ENCODE measurements at places on chromosomes 6 and 20. TPM values are rescaled to one million over a fixed set of nuclear protein-coding genes. Genes with fewer than 3 reads are reported as not detected.

SH3BGRL2 gene
- total RNA-seq = 6.7 TPM

RAET1L gene
- total RNA-seq = not detected

PI16 gene
- total RNA-seq = 0.75 TPM

CST1 gene
- total RNA-seq = 6.9 TPM

NMBR gene
- 0.11 TPM for total RNA-seq

BLTP3A gene
- 5.0 TPM for total RNA-seq

CAGE1 gene
- total RNA-seq = 0.11 TPM

RGS19 gene
- total RNA-seq = 8.7 TPM

MAPK13 gene
- total RNA-seq = 34.1 TPM

PPIL1 gene
- 34.7 TPM for total RNA-seq

NR2E1 gene
- total RNA-seq = not detected

SLC17A4 gene
- total RNA-seq = not detected

OR2J1 gene
- total RNA-seq = not detected

TMEM200A gene
- total RNA-seq = 116 TPM

GRIK2 gene
- total RNA-seq = 0.25 TPM

APCDD1L gene
- total RNA-seq = 11.0 TPM

BACH2 gene
- 0.55 TPM for total RNA-seq

SLC17A9 gene
- 16.6 TPM for total RNA-seq

MOCS3 gene
- total RNA-seq = 11.0 TPM

ZNF165 gene
- total RNA-seq = 0.77 TPM

HLA-DQB1 gene
- not detected for total RNA-seq

COX4I2 gene
- total RNA-seq = not detected

MAS1 gene
- total RNA-seq = not detected

NRN1 gene
- 0.11 TPM for total RNA-seq

GCNT2 gene
- 0.22 TPM for total RNA-seq

BAG2 gene
- total RNA-seq = 26.5 TPM

BPIFA1 gene
- total RNA-seq = not detected

CFB gene
- 5.6 TPM for total RNA-seq

CDC40 gene
- total RNA-seq = 24.7 TPM

RNF39 gene
- not detected for total RNA-seq

METTL24 gene
- total RNA-seq = 0.50 TPM

CAPN11 gene
- total RNA-seq = not detected

MOG gene
- total RNA-seq = not detected

SIRPD gene
- total RNA-seq = not detected

HLA-DMA gene
- total RNA-seq = 1.1 TPM

SENP6 gene
- 88.5 TPM for total RNA-seq

ARFRP1 gene
- total RNA-seq = 61.0 TPM

SLC9A8 gene
- total RNA-seq = 6.9 TPM

NAPB gene
- 10.9 TPM for total RNA-seq

MUCL3 gene
- total RNA-seq = not detected

GMPR gene
- 8.1 TPM for total RNA-seq

PLG gene
- total RNA-seq = not detected
